Naive thymus-derived CD4-positive, alpha-beta T cell (primary cell): ENCODE measurements at places on chromosomes 16 and 17. TPM values are rescaled to one million over a fixed set of nuclear protein-coding genes. Genes with fewer than 3 reads are reported as not detected.

KRTAP17-1 gene
- not detected for total RNA-seq

GRCh38 chr16:88790312-88791211 lies 5.5 kb upstream of the PIEZO1 start:
- peak; percentile 49 for DNase-seq

- no peak for DNase-seq
Measured at GRCh38 chr16:49181791-49182518, 99.7 kb downstream of the CBLN1 start.

DNA sequence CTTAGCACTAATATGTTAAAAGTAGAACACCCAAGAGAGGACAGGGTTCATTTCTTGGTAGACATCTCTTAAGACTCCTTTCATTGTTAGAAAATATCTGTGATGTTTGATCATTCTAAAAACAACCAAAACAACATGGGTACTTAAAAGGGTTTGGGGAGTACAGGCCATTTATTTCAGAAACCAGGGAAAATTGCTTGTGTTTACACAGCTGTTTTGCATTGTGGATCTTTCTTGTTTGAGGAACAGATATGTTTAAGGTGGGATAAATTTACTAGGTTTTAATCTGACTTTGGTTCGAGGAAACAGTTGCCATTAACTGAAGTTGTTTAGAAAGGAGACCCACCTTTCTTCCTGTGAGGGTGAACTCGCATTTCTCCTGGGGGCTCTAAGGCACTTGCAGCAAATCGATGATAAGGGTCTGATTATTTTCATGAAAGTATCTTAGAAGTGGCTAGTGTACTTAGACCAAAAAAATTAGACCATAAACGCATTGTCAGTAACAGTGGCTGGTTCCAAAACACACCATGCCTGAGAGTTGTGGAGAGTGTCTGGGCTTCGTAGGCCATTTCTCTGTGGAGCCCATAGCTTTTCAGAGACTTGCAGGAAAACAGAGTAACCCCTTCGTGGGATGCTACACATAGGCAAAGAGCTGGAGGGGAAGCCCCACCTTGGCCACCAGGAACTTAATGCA lies 17.6 kb downstream of the CLUAP1 start:
- no peak for DNase-seq

GRCh38 chr17:61701334-61701733 lies 110.3 kb upstream of the NACA2 start:
- DNase-seq, result no peak

- DNase-seq, result peak; percentile 35
Measured at GRCh38 chr16:56932721-56933619, 1.0 kb downstream of the HERPUD1 start.

ST6GALNAC2 gene
- 7.5 TPM for total RNA-seq

DNA sequence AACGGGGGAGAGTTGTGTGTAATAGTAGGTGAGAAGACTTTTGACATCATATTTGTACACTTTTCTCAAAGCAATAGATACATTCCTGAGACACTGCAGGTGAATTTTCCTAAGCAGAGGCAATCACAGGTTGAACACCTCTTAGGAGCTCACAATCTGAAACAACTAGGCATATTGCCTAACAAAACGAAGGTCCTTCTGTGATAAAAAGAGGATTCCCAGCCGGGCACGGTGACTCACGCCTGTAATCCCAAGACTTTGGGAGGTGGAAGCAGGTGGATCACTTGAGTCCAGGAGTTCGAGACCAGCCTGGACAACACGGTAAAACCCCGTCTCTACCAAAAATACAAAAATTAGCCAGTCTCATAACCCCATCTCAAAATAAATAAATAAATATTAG lies 17.4 kb downstream of the NXN start:
- no peak for DNase-seq

TMC8 gene
- total RNA-seq, result 423 and 429 TPM in 2 replicates

GRCh38 chr16:11973070-11973469 lies 3.5 kb upstream of the SNX29 start:
- no peak for DNase-seq

GRCh38 chr17:38341035-38341721 lies 2.6 kb downstream of the GPR179 start:
- DNase-seq, result no peak

DNA sequence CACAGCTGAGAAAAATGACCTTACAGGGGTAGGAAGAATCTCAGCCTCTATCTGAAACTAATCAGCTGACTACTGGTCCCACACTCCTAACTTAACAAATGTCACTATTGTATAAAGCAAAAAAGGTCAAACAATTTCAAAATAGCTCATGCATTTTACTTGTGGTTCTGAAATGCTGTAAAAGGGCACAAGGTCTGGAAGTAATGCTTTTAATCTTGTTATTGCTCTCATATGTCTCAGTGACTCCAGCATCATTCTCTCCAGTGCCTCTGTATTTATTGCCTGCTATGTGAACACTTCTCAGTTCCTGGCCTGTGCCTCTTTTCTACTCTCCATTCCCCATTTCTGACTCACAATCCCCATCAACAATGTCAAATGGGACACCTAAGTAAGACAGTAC lies 937.7 kb downstream of the CDH11 start:
- no peak for DNase-seq

DNA sequence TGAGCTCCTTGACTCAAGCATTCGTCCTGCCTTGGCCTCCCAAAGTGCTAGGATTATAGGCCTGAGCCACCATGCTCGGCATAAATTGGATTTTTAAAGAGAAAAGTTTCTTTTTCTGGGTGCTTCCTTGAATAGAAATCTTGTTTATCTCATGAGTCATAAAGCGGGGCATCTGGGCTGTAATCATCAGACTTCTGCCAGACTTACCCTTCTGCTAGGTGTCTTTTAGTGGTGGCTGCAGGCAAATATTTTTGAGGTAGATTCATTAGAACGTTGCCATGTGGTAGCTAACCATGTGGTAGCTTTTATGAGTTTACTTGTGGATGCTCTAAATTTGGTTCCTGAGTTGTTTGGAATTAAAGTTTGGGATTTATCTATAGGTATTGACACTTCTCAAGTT lies 13.4 kb downstream of the PGS1 start:
- DNase-seq, result no peak
